ENCODE measurements at places on chromosomes 6 and 20.

- DNase-seq, result no peak
Measured at GRCh38 chr20:20737158-20737557, 24.7 kb upstream of the RALGAPA2 start.

GRCh38 chr6:149586149-149586548, 20.0 kb downstream of the GINM1 start:
- peak; percentile 18 for DNase-seq

- no peak for DNase-seq
Measured at GRCh38 chr6:50653253-50653652, 60.1 kb upstream of the TFAP2D start.

DNA sequence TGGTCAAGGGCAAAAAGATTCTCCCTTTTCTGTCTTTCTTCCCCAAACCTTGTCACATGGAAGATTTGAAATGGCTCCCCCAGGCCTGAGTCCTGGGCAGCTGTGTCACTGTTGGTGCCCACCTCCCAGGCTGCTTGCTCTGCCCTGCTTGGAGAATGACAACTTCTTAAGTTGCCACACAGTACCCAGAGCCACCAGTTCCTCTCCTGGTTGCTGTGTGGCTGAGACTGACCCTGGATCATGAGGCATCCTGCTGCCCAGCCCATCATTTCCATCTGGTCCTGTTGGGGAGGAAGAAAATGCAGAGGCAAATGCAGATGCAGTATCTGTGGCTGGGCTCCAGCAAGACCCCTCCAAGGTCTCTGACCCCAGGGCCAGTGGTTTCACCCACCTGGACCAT, 113.7 kb downstream of the PHACTR3 start:
- no peak for DNase-seq

GRCh38 chr6:134454794-134455193, 136.9 kb upstream of the SGK1 start:
- no peak for DNase-seq

DNA sequence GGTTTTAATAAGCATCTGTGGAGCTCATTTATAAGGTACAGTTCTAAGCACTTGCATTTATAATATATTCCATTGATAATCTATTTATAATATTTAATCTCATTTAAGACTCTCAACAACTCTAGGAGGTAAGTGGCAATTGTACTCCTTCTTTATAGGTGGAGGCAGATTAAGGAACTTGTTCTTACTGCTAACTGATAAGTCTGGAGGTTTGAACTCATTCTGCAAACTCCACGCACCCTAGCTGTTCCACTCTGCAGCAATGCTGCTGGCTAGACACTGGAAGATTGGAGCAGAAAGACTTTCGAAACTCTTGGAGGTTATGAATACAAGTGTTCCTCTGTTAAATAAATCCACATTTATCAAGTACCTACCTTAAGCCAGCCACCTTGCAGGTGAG, 793 bp upstream of the HDAC2 start:
- DNase-seq, result no peak

DNA sequence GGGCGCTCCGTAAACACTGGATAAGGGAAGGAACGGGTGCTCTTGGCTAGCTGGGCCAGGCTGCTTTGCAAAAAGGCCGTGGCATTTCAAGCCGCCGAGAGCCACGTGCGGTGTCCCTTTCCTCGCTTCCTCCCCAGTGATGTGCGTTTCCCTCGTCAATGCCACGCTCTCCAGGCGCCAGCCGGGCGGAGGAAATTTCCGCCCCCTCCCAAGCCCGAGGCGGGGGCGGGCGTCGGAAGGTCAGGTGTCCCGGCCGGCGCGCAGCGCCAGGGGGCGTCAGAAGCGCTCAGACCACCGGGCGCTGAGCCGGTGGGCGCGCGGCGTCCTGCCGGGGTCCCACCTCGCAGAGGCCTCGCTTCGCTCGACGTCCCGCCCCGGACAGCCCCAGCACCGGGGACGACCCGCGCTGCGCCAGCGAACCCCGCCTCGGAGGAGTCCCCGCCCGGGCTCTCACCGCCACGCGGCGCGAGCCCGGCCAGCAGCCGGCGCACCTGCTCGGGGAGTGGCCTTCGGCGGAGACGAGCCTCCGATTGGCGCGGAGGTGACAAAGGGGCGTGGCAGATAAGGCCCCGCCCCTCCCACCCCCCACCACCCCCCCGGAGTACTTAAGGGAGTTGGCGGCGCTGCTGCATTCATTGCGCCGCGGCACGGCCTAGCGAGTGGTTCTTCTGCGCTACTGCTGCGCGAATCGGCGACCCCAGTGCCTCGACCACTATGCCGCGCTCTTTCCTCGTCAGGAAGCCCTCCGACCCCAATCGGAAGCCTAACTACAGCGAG, at the start of gene SNAI1:
Gene SNAI1, plus strand, starts transcription at position 635 of the 777 bp plus-strand sequence. Its CDS starts 80 bp downstream, at position 715.
- peak; percentile 92 for DNase-seq

DNA sequence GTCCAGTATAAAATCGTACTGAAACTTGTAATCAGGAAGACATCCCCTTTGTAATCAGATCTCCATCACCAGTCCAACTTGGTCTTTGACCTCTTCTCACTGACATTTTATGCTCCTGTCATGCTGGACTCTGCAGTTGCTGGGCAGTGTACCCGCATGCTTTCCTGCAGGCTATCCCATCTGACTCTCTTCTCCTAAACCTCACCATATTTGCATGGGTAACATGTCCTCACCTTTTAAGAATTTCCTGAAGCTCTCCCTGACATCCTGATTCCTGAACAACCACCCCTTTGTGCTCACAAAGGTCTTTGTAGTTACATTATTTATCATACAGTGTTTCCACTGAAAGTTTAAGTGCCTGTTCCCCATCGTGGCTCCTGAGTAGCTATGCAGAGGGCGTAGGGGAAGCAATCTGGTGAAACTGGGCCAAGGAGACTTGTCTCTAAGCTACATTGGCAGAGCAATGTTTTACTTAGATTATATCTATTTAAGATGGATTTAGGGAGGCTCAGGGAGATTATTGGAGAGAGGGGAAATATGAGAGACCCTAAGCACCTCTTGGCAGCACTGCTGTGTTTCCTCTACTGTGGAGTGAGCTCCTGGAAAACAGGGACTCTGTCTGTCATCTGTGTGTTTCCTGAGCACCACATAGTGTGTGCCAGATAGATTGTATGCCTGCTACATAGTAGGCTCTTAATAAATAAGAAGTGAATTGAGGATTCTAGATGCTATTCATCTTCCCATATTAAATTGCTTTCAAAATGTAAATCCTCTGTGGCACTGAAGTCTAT, 124.0 kb downstream of the LAMA2 start:
- DNase-seq, result peak; percentile 47
